Activated naive CD4-positive, alpha-beta T cell treated with anti-CD3 and anti-CD28 coated beads for 36 hours (primary cell): ENCODE measurements at places on chromosomes 12 and 14. TPM values are rescaled to one million over a fixed set of nuclear protein-coding genes. Genes with fewer than 3 reads are reported as not detected.

Gene CD163
- total RNA-seq: not detected

Gene TSPAN19
- total RNA-seq: not detected

Gene CCDC198
- total RNA-seq: not detected

Gene ABCC9
- not detected for total RNA-seq

Gene GLI1
- total RNA-seq: not detected

Gene MYRFL
- not detected for total RNA-seq

Gene LRP1-AS
- total RNA-seq: not detected

Gene NR1H4
- not detected for total RNA-seq

Gene TMEM52B
- total RNA-seq: not detected

Gene C1QL4
- total RNA-seq: not detected

Gene BHLHE41
- total RNA-seq: not detected
